Activated T-cell treated with anti-CD3 and anti-CD28 coated beads, Interleukin-2, amount 50 U/mL, for 72 hours (primary cell): ENCODE measurements at places on chromosomes 5 and 9.

DNA sequence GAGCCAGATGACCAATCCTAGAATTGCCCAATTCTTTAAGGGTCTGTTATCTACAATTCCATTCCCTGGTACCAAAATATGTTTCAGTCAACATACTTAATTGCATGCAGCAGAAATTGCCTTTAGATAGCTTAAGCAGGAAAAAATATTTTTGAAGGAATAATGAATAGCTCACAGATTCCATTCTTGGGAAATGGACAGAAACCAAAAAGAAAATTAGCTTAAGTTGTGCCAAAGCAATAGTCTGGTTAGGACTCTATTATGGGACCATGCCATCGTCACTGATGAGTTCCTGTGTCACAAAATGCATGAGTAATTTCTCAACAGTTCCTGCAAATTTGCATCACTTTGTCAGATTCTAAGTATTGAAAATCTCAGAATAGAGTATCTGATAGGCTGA is 12.3 kb downstream of the ACTBL2 start:
- DNase-seq, result no peak

- DNase-seq, result no peak
Observed at GRCh38 chr5:107402434-107403227, 268.1 kb downstream of the EFNA5 start.

DNA sequence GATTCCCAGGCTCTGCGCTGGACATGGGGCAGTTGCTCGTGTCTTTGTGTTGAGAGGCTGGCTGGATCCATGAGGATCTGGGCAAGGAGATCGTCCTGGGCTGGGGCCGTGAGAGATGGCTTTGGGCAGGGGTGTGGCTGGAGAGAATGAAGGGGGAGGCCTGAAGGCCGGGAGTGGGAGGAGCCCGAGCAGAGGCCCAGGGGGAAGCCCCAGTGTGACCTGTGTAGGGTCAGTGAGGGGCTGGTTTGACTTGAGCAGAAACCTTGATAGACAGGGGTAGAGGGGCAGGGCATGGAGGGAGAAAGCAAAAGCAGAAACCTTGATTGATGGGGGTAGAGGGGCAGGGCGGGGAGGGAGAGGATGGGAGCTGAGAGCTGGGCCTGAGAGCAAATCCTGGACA is 54.4 kb upstream of the ASS1 start:
- DNase-seq, result no peak

DNA sequence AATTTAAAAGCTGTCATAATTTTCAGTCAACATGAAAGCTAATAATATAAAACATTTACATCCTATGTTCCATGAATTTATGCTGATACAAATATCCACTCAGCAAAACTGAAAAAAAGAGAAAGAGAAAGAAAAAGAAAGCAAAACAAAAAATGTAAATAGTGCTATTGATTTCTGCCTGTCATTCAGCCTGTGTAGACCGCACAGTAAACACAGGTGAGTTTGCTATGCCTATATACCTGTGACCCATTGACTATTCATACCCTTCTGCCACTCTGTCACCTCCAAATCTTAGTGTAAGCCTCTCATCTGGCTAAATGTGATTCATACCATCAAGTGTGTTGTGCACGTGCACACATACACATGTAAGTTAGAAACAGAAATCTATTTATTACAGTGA is 359.0 kb upstream of the RORB start:
- DNase-seq, result no peak

- no peak for DNase-seq
Observed at GRCh38 chr9:136858844-136859757, 7.0 kb downstream of the MAMDC4 start.

DNA sequence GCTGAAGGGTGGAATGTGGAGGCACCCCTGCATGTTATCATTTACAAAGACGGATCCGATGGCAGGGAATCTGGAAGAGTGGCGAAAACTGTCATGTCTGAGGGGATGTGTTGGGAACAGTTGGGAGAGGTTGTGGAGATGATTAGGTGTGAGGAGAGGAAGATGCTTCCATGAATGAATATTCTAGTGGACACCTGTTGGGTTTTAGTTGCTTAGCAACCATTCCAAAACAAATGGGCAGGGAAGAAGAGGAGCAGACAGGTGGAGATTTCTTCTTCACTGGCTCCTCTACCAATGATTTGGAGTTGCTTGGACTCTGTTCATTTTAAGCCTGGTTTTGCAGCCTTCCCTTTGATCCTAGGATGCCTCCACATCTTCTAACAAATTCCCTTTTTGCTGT is 465.3 kb upstream of the CLINT1 start:
- DNase-seq, result no peak

DNA sequence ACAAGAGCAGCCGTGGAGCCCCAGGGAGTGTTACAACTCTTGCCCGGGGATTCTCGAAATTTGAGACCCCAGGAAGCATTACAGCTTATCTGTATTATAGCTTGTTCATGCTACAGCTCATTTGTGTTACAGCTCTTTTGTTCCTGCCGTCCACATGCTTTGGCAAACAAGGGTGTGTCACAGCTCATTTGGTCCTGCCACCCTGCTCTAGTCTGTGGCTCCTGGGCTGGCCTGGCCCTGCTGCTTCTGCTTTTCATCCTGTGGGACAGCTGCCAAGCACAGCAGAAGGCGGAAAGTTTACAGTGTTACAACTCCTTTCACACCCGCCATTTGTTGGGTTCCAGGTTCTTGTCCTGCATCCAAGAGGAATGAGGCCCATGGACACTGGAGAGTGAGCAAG is 685.0 kb downstream of the SLCO4C1 start:
- no peak for DNase-seq

GRCh38 chr5:176610435-176610773 is 448 bp upstream of the GPRIN1 start:
- peak; percentile 26 for DNase-seq
